ENCODE measurements at places on chromosomes 2 and 18. TPM values are rescaled to one million over a fixed set of nuclear protein-coding genes. Genes with fewer than 3 reads are reported as not detected.

BZW1 gene
- total RNA-seq, result 271 TPM

MC2R gene
- not detected for total RNA-seq

LOXHD1 gene
- total RNA-seq, result not detected

SCYGR8 gene
- not detected for total RNA-seq

SFT2D3 gene
- total RNA-seq, result 3.9 TPM

IL37 gene
- total RNA-seq, result not detected

STON1 gene
- total RNA-seq, result 6.7 TPM

NCL gene
- 107 TPM for total RNA-seq

AKAIN1 gene
- total RNA-seq, result not detected

ITGAV gene
- total RNA-seq, result 117 TPM

SSB gene
- total RNA-seq, result 51.2 TPM

DLX1 gene
- 1.4 TPM for total RNA-seq

ASB3 gene
- total RNA-seq, result 33.1 TPM

C1GALT1C1L gene
- total RNA-seq, result 0.34 TPM

TANC1 gene
- total RNA-seq, result 14.7 TPM

PPP1R1C gene
- total RNA-seq, result 0.47 TPM

CHRNG gene
- not detected for total RNA-seq

LYPD1 gene
- total RNA-seq, result 0.26 TPM

PAX8 gene
- total RNA-seq, result 0.43 TPM

TEX44 gene
- not detected for total RNA-seq

ATG4B gene
- total RNA-seq, result 77.6 TPM

L3MBTL4 gene
- 0.16 TPM for total RNA-seq

COLEC11 gene
- total RNA-seq, result not detected

EMX1 gene
- not detected for total RNA-seq

GPR75 gene
- total RNA-seq, result 0.52 TPM

LIMS2 gene
- total RNA-seq, result 0.77 TPM

SCRN3 gene
- total RNA-seq, result 20.5 TPM

Data from bronchial smooth muscle cell (primary cell).